Hippocampal formation (tissue), 2 donors: ENCODE measurements at places on chromosomes 4 and X.
A peak's percentile ranks its signal among the peaks of the same experiment; 100 is the strongest.

DNA sequence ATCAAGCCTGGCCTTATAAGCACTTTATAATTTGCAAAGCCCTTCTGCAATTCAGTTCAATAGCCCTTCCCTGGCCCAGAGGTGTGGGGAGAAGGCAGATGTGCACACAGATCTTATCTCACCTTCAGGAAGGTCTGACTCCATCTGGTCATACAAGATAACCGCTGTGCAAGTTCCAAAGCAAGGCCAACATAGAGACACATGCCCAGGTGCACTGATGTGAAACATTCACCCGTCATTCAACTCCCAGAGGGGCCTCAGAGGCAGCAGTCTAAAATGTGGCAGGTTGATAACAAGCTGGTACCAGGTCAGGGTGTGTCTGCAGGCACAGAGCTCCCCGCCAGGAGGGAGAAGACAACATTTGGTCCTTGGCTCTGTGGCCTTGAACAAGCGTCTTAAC, 10.9 kb upstream of the WFS1 start:
- DNase-seq: no peak

DNA sequence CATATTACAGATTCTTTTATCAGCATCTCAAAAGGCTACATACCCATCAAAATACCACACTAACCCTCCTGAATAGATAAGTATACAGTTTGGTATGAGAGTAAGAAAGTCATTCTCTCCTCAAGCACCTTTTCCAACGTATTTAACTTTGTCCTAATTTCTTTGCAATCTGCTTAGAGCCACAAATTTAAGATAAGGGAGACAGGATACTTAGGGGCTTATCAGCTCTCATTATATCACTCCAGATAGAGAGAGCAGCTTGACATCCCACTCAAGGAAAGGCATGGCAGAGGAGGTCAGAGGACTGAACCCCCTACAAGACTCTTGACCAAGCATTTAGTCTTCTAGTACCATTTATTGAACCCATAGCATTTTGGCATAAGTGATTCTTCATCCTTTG, 262.4 kb downstream of the ADGRA3 start:
- DNase-seq: no peak

DNA sequence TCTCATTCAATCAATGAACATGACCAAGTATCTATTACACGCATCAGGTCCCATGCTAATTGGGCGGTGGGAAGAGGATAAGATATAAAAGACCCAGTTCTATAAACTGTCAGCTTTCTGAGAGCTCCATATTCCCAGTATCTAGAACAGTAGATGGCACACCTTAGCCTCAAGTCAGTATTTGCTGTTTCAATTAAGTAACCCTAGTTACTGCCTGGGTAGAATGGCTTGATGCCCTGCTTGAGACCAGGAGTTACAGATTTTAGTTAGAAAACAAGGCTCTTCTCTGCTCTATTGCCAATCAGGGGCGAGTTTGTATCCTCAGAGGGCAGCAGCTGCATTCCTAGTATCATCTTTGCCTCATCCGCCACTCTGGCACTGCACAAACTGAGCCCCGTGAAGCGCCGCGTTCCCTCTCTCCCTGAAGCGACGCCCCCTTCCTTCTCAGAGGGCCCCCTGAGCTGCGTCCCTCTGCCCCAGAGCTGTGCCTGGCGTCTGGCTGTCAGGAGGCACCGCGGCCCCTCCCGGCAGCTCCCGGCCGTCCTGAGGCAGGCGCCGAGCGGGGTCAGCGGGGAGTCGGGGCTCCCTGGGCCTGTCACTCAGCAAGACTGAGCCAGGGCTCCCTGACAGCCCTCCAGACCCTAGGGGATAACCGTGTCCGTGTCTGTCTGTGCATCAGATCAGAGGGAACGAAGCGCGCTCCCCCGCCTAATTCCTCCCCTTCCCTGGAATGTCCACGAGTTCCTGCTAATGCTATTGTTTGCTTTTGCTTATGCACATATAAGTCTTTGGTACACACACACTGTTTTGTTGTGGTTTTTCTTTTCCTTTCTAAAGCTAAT, 212.4 kb upstream of the TTC29 start:
- no peak for DNase-seq

DNA sequence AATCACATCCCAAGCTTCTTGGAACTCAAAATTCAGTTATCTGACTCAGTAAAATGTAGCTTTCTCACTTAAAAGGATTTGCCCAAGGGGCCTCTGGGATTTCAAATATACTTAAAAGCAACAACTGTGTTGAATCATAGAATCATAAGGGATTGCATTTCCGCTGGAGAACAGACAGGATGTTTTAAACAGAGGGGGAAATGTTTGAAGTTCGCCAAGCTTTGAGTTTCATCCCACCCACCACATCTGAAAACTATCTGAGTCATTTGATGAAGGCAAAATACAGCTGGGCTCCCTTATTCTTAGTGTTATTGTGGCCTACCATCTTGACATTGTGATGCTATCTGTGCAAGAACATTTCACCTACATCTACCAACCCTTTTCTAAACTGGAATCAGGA, 73.5 kb downstream of the PPP1R2C start:
- no peak for DNase-seq

GRCh38 chrX:46838974-46839480, 2.2 kb downstream of the RP2 start:
- no peak for DNase-seq

- DNase-seq: no peak
Measured at GRCh38 chr4:102326951-102327350, 18.3 kb downstream of the SLC39A8 start.

DNA sequence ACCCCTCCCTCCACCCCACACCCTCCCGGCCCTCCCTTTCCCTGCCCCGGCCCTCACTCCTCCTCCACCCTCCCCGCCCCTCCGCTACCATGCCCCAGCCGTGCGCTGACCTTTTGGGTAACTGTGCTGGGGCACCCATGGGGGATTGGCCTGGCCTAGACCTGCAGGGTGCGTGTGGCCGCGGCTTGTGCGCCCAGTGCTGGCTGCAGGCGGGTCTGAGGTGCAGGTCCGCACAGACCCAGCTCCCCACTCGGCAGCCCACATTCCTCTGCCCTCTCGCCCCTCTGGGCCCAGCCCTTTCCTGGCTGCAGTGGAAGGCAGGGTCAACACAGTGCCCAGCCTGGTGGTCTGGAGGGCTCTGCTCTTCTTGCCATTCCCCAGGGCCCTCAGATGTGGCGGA, 24.7 kb downstream of the FGFRL1 start:
- DNase-seq: no peak

DNA sequence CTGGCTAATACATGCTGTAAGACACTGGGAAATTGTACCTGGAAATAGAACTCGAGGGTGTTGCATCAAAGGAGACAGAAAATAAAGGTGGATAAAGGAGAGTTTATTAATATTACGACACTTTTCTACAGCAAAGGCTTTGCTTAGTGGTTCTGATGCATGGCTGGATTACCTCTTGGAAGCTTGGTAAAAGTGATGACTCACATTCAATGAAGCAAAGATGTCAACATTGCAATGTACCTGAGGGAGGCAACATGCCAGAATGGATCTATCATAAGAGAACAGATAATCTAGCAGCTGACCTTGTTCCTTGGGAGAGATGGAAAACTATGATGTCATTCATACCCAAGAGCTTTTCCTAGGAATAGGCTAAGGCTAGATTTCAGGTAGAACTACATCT, 735.1 kb upstream of the DIAPH2 start:
- no peak for DNase-seq

DNA sequence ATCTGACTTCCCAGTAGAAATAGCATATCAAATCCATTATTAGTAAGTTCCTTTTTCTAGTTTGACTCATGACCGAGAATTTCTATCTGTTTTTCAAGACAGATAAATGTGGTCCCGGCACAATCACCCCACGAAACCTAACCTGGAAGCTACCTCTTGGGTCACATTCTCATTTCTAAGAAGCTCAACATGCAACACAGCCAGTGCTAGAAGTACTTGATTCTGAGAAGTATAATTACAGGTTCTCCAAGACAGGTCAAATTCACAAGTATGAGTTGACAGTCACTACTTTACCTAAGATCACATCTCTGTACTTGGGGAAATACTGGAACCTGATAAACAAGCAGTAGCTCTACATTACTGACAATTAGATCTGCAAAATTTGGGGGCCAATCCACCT, 54.0 kb upstream of the PLAC1 start:
- DNase-seq: no peak

DNA sequence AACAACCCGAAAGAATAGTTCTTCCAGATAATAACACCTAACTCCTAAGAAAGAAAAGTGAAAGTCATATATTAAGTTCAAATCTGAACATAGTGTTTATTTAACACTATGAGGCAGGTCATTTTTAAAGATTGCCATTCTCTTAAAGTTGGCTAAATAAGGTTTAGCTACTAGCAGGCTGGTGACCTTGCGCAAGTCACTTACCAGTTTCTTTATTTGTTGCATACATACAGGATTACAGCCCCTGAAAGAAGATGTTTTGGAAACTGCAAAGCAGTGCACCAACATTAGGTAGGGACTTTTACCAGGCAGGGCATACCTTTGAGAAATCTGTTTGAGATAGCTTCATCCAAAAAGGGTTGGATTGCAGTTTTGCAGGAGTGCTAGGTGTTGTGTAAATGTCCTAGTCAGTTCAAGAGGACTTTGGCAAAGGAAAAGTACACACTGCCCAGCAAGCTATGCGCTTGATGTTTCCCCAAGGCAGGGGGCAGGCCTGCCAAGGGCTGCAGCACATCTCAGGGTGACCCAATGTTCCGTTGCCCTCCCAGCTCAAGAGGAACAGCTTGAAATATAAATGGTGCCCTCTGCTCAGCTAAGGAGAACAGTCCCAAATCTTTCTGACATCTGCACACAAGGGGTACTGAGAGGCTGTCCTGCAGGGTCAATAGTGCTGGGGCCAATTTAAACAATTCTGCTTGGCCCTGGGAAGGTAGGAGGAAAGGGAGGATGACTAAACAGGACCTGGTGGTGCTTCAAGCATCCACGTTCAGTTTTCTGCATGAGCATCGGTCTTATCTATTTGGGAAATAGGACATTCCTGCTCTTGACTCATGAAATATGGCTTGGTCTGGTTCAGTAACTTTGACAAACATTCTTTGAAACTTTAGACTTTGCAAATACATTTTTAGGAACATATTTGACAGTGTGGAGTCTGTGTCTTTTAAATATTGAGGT, 130.8 kb downstream of the COL4A6 start:
- DNase-seq: no peak

DNA sequence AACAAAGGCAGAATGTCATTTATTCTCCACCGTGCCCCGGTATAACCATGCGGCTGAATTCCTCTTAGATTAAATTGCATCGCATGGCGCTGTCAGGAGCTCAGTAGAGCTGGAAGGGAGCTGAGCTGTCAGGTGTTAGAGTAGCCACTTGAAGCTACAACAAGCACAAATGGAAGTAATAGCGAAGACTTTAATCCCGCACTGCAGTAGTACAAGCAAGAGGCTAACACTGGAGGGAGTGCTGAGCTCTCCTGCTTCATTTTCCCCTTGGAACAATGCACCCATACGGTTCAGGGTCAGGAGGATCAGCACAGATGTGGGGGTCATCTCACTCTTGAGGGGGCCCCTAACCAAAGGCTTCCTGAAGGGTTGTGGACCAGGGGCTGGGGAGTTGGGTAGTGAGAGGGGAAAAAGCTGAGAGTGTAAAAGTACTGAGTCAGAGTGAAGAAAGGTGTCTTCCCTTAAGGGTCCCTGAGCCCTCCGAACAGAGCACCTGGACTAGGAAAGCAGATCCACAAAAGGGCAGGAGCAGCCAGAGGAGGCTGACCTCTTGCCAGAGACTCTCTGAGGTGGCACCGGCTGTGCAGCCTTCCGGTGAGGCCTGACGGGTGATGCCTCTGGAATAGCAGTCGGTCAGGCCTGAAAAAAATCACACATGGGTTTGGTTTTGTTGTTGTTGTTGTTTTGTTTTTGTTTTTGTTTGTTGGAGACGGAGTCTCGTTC, 36.0 kb upstream of the CBR4 start:
- no peak for DNase-seq

- no peak for DNase-seq
Measured at GRCh38 chr4:77446601-77447000, 159.0 kb upstream of the CXCL13 start.

- no peak for DNase-seq
Measured at GRCh38 chr4:31877429-31877828, 1157.3 kb downstream of the PCDH7 start.

DNA sequence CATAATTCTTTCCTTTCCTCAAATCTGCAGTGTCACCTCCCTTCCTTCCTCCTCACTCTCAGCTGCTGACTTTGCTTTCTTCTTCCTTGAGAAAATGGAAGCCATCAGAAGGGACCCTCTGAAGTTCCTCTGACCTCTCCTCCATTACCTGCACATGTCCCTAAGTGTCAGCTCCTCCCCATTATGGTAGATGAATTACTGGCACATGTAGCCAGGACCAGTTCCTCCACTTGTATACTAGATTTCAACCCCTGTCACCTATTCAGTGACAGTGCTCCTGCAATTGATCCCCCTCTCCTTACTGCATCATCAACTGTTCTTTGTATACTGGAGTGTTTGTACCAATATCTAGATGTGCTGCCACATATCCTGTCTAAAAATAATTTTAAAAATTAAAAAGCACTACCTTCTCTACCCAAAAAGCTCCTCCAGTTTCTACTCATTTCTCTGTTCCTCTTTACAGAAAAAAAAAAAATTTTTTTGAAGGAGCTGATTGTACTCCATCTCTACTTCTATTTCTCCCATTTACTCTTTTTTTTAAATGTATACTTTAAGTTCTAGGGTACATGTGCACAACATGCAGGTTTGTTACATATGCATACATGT, 78.6 kb downstream of the CLCN5 start:
- no peak for DNase-seq

DNA sequence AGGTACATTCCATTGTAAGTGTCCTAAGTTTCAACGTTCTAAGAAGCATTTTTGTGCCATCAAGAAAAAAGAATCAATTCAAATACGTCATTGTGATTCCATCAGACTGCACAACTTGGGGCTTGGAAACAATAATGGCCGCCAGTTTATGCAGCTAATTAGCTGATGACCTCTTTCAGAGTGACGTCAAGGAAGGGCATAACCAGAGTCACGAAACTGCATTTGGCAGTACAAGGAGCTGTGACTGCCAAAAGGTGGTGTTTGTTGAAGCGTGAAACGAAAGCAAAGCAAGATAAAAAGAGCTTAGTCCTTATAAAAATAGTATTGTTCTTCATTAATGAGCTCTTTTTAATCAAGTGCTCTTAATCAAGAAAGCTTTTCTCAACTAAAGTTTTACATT, 81.1 kb upstream of the SH3RF1 start:
- peak; percentile 59 for DNase-seq

- peak; percentile 43 for DNase-seq
Measured at GRCh38 chrX:29726811-29727210, 488.6 kb upstream of the MAGEB2 start.

GRCh38 chrX:109357706-109358105, 124.2 kb downstream of the GUCY2F start:
- no peak for DNase-seq

DNA sequence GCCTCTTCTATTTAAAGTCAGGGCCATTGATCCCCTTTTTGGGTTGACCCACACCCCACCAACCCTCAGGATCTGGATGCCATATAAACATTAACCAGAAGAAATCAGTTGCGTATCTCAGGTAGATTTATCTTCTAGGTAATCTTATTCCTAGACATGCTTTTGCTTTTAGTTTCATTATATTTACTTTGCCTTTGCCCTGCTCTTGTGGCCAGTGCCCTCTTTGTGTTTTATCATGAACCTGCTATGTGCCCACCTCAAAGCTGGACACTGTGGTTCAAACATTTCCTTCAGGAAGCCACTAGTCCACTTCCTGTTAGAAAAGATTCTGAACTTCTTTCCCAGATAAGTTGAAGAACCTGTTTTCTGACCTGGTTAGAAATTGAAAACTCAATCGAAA, 117.4 kb upstream of the EDNRA start:
- no peak for DNase-seq
